Skin of body (tissue), 3 donors: ENCODE measurements at places on chromosomes 5 and 9. TPM values are rescaled to one million over a fixed set of nuclear protein-coding genes. Genes with fewer than 3 reads are reported as not detected.

FST gene
- total RNA-seq: 58.7 TPM

DNA sequence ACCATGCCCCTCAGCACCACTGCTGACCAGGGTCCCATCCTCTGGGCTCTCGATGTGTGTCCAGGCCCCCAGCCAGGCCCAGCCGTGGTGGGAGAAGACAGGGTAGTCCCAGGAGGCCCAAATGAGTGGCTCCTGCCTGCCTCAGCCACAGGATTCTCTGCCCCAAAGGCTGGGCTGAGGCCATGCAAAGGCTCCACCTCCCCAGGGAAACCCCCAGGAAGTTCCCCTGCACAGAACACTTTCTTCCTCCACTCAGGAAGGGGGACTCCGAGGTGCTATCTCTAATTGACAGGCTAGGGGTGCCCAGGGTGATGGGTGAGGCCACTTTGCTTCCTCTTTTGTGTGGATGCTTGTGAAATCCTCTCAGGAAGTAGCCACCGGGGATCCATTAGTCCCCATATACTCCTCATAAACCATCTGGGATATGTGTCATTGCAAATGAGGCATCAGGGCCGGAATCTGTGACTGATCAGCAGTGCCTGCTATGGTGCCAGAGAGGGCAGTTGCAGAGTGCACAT is 23.1 kb upstream of the TDRD7 start:
- no peak for DNase-seq

GRCh38 chr5:159182691-159183090 is 26.7 kb downstream of the RNF145 start:
- peak; percentile 62 for DNase-seq

DNA sequence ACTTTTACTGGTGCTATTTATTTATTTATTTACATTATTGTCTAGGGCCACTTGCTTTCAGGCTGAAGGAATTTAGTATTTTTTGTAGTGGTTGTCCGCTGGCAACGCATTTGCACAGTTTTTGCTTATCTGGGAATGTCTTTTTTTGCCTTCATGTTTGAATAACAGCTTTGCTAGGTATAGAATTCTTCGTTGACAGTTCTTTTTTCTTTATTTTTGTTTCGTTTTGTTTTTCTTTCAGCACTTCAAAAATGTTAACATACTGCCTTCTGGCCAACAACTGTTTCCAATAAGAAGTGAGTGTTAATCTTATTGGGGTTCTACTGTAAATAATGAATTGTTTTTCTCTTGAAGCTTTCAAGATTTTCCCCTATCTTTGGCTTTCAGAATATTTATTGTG is 252.7 kb upstream of the TARS1 start:
- no peak for DNase-seq

- DNase-seq: no peak
Observed at GRCh38 chr9:103755441-103755840, 338.7 kb upstream of the SMC2 start.

- no peak for DNase-seq
Observed at GRCh38 chr9:19457693-19458009, 48.8 kb downstream of the ACER2 start.

PTPN3 gene
- 13.3 TPM for total RNA-seq

GRCh38 chr9:89254773-89255125 is 56.2 kb upstream of the CKS2 start:
- no peak for DNase-seq

DNA sequence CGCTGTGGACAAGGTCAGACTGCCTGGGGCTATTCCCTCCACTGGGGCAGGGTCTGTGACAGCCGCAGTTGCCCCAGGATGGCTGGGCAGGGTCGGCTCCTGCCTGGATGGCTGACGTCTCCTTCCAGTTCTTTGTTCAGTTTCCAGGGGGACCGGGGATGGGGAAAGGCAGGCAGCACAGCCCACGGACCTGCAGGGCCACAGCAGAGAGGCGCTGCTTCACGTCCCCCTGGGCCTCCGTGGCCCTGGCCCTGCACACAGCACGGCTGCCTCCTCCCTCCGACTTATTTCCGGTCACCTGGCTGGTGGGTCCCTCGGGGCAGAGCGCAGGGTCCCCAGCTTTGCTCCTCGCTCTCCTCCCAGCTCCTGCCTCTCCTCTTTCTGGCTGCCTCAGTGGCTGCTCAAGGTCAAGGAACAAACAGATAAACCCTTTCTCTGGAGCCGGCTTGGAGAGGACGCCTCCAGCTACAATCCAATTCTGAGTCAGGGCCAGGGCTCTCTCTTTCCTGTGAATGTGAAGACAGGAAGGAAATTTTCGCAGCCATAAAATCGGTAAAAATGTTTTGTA is 169.7 kb downstream of the C9orf50 start:
- no peak for DNase-seq

DNA sequence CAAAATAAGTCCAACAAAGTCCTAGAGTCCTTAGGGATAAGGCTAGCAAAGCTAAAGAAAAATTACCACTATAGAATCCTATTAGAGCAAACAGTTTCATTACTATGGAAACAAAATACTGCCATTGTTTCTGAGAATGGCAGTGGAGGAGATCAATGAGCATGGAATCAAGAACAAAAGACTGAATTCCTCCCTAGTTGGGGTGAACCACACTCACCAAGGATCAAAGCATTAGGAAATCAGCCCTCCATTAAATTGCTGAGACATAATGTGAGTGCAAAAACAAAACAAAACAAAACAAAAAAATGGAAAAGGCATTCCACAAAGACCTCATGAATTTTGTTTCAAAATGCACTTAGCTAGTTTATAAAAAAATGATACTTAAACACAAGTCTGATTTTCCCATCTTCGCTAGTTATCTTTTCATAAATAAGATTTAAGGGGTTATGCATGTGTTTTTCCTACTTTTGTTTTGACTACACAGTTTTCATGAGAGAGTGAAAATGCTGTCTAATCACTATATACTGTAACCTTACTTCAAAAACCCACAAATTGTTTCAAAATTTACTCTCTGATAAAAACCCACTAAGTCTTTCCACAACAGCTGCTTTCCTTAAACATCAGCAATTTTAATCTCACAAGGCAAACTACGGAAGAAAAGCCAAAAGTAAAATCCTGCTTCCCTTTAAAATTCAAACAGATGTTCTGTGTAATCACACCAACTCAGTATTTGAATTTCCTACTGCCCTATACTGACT is 9.7 kb downstream of the SERINC5 start:
- peak; percentile 65 for DNase-seq

DNA sequence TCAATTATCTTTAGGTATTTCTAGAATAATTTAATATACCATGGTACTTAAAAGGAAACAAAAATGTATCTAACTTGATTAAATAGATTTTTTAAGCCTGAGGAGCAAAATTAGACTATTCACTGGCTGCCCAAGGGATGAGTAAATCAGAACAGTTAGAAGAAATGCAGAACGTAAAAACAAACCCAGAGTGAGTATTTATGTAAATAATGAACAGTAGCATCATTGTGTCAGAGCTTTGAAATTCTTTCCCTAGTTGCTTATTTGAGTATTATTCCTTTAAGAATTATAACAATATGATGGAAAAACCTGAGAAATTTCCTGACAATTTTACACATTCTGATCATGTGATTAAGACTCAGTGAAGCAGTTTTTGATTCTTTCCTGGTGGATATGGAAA is 200.9 kb downstream of the GDNF start:
- DNase-seq: peak; percentile 16

SLIT3 gene
- total RNA-seq: 42.4 TPM

PCDHB5 gene
- total RNA-seq: 2.7 TPM
